ENCODE measurements at places on chromosomes 7 and 10.

- DNase-seq = no peak
These were observed 51.1 kb upstream of the IL6 start for GRCh38 chr7:22675917-22676343.

GRCh38 chr10:72862957-72863356, 30.6 kb upstream of the OIT3 start:
- no peak for DNase-seq

- DNase-seq = no peak
These were observed 357.2 kb downstream of the REEP3 start for GRCh38 chr10:63878428-63878827.

- no peak for DNase-seq
These were observed 113.6 kb upstream of the MACROH2A2 start for GRCh38 chr10:69939061-69939460.

GRCh38 chr7:129769400-129769774, 157.9 kb downstream of the NRF1 start:
- no peak for DNase-seq

DNA sequence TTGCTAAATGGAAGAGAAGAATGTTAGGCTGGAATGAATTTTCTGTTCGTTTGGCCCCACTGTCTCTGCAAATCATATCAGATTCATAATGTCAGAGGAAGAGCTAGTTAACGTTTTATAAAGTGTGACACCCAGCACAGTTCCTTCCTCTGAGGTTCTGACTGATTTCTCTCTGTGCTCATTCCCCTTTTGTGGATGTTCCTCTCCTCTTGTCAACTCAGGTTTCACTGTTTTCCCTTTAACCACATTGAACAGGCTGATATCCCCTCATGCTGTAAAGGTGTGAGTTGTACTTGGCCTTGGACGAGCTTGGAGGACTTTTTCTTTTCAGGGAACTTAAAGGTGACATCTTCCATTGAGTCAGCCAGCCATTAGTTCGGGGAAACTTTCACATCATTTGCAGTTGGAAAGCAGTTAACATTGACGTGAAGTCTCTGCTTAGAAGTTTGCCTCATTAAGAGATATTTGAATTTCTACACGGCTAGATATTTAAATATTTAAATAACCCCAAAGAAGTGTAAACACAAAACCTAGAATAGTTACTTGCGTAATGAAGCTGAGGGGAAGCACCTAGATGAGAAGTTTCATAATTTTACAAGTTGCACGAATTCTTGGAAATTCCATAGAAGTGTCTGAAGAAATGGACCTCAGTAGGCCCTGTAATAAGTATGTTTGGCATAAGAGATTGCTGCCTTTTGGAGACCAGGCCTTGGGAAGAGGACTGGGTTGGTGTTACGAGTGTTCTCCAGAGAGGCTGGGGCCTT, 101.5 kb upstream of the EGR2 start:
- no peak for DNase-seq

GRCh38 chr10:120782336-120782735, 68.8 kb upstream of the WDR11 start:
- no peak for DNase-seq

- no peak for DNase-seq
These were observed 431.8 kb downstream of the RPS24 start for GRCh38 chr10:78465431-78465830.

DNA sequence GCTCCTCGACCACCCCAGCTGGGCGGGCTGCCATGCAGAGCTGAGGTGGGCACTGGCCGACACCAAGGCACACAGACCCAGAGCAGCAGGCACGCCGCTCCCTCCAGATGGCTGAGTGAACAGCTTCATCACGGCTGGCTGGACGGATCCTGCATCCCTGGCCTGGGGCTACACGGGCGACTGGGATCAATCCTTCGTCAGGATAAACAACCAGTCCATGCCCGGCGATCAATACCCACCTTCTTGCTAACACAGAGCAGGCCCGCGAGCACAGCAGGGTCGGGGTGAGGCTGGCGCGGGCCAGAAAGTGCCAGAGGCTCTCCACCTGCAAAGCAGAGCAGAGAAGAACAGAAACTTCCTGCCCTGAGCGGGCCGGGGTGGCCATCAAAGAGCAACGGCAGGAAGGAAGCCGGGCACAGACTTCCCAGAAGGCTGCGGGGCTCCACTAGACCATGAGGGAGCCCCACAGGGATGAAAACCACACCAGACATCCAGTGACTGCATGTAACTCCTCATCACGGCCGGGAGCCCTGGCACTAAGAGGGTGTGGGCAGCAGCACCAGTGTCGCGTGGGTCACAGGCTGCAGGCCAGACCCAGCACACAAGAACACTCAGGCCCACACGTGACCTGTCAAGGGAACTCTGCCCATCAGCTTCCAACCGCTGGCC, 166.4 kb downstream of the MAD1L1 start:
- DNase-seq = no peak

- DNase-seq = no peak
These were observed 908 bp downstream of the NOM1 start for GRCh38 chr7:156950381-156950858.

GRCh38 chr10:62719061-62719460, 85.5 kb upstream of the ADO start:
- no peak for DNase-seq

- DNase-seq = no peak
These were observed 38.5 kb downstream of the CCDC186 start for GRCh38 chr10:114135476-114135875.

DNA sequence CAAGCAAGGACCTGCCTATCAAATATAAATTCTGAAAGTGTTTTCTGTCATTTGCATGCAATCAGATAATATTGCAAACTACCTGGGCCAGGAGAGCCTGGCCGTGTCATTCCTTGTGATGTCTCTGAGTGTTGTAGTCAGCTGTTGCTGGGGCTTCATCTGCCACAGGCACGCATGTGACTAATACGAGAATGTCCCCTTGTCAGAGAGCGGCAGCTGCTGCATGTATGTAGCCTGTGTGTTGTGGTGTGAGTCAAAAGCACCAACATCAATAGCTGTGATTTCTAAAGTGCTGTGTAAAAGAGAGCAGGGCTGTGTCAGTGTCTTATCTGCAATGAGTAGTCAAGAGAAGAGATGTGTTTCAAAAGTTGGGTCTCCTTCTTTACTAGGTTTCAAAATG, 155.4 kb downstream of the POU6F2 start:
- DNase-seq = no peak

DNA sequence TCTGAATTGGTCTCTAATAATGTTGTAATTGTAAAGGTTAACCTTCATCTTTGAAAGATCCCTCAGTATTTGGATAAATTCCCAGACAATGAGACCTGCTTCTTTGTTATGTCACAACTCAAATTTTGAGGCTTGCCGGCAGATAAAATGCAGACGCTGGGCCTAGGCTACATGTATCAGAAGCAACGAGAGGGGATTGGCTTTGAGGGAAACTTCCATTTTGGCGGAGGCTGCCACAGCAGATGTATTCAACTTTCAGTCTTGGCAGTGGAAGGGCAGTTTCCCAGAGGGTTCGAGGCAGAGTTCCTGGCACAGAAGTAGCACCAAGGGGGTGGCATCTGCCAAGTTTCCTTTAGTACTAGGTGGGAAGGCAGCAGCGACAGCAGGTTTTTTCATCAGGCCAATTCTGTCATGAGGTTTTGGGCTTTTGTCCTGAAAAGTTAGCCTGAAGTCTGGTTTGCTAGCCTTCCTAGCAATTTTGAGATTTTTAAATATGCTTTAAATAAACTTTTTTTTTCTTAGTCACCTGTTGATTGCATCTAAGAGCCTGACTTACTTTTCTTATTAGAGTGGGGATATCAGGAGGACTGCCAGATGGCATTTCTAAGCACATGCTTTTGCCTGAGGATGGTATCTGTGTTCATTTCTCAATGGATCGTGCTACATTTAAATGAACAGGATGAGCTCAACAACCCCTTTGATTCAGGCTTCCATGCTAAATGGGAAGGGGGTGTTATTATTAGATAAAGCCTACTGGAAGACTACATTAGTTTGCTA, 89.5 kb upstream of the FAM3C start:
- DNase-seq = no peak

DNA sequence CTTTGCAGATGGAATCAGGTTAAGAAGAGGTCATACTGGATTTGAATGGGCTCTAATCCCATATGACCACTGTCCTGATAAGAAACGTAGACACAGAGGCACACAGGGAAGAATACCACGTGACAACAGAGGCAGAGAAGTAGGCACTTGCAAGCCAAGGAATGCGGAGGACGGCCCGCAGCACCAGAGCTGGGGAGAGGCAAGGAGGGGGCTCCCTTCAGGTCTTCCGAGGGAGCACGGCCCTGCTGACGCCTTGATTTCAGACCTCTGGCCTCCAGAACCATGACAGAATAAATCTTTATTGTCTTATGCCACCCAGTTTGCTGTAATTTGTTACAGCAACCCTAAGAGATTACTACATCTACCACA, 44.7 kb upstream of the TMEM213 start:
- DNase-seq = no peak

- DNase-seq = no peak
These were observed 132.1 kb downstream of the COL26A1 start for GRCh38 chr7:101494602-101495329.

DNA sequence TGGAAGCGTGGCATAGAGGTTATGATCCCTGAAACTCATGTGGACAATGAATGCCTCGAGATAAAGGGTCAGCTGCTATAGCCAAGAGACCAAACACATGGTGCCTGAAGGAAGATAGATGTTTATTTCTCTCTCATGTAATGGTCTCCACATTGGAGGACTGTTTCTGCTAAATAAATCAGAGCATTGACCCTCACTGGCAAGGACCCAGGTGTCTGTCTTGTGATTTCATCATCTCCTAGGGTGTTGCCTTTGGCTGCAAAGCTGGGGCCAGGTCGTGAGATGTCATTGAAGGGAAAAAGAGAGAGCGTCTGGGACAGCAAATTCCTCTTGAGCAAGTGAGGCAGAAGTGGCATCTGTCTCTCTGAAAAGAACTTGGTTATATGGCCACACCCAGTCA, 64.6 kb downstream of the JCAD start:
- no peak for DNase-seq

- DNase-seq = no peak
These were observed 107.1 kb downstream of the ABLIM1 start for GRCh38 chr10:114550756-114551635.

- no peak for DNase-seq
These were observed 26.1 kb downstream of the CREB3L2 start for GRCh38 chr7:137975768-137976167.

- no peak for DNase-seq
These were observed 16.0 kb downstream of the RNF32 start for GRCh38 chr7:156656598-156656997.

GRCh38 chr10:69646185-69647060, 16.4 kb downstream of the FAM241B start:
- DNase-seq = no peak

DNA sequence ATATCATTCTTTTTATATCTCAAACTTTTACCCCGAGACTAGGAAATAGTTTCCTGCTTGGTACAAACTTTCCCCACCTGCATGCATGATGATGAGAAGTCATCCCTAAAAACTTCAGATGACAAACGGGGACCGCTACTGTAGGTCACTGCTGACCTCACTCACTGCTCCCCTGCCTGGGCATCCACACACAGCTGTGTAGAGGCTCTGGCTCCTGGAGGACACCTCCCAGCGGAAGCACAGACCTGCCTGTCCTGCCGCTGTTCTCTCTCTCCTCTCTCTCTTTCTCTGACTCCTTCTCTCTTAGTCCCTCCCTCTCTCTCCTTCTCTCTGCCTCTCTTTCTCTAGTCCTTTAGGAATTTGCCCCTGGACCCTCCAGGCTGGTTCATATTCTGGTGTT, 202.9 kb upstream of the PITRM1 start:
- no peak for DNase-seq

DNA sequence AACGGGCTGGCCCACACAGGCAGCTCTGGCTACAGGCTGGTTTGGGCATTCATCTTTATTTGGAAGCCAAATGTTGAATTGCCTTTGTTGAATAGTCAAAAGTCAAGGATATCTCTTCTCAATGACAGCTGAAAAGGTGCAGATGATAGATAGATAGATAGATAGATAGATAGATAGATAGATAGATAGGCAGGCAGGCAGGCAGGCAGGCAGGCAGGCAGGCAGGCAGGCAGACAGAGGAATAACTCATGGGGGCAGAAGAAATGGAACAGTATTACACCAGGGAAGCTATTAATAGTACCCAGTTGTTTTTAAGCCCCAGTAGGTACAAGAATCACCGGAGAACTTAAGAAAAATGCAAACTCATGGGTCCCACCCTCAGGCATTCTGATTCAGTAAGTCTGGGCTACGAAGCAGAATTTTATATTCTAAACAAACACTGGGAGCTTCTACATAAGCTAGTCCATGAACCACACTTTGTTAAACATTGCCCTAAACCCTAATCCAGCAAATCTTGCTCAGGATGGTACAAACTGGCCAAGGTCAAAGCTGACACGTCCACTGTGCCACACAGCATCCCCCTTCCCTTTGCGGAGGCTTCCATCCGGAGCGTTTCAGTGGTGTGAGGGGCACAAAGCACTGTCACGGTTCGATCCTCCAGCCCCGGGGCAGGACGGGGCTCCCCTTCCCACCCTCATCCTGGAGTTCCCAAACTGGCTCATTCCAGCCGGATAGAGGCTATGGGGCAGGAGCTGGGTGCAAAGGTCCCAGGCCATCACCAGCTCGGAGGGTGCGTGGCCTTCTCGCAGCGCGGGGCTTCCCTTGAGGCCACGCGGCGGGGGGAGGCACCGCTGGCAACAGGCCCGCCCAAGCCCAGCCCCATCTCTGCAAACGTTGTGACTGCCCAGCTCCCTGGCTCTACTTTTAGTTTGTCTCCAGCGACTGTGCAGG, 6.7 kb downstream of the PRKAG2 start:
- no peak for DNase-seq

GRCh38 chr10:55024713-55025112, 223.7 kb upstream of the PCDH15 start:
- no peak for DNase-seq

DNA sequence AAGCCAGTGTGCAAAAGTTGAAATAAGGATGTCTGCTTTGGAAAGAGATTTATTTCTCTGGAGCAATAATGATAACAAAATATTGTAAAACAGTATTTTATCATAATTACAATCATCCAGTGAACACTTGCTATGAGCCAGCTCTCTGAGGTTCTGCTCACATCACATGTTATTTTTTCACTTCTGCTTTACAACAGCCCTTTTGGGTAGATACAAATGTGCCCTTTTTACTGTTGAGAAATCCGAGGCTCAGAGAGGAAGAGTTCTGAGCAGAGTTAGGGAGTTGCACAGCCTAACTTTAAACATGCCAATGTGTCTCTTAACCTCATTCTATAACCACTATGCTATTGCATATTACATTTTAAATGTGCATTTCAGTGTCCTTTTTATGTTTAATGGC, 232.6 kb upstream of the CDC14C start:
- no peak for DNase-seq

GRCh38 chr7:101542527-101543241, 86.4 kb downstream of the MYL10 start:
- peak; percentile 46 for DNase-seq

GRCh38 chr10:19505320-19506312, 310.6 kb upstream of the PLXDC2 start:
- no peak for DNase-seq

DNA sequence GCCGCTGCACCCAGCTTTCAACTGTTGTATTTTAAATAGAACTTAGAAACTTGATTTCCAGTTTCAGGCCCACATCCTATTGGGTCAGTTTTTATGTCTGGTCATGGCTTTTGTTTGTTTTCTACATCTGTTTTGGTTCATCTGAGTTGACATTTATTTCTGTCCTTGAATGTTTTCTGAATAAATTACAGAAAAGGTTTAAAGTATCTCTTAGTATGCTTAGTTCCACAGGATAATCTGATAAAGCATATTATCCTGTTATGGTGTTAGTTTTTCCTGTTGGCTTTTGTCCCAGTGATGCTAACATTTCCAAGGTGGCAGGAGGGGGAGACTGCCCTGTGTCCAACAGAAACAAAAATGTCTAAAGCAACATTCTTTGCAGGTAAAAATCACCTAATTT, 733.2 kb downstream of the INHBA start:
- DNase-seq = no peak

- no peak for DNase-seq
These were observed 94.2 kb downstream of the MTPAP start for GRCh38 chr10:30254926-30255325.
